ENCODE measurements at places on chromosomes 2 and 18.

- DNase-seq, result no peak
Observed at GRCh38 chr18:649341-649740, 8.1 kb upstream of the TYMS start.

DNA sequence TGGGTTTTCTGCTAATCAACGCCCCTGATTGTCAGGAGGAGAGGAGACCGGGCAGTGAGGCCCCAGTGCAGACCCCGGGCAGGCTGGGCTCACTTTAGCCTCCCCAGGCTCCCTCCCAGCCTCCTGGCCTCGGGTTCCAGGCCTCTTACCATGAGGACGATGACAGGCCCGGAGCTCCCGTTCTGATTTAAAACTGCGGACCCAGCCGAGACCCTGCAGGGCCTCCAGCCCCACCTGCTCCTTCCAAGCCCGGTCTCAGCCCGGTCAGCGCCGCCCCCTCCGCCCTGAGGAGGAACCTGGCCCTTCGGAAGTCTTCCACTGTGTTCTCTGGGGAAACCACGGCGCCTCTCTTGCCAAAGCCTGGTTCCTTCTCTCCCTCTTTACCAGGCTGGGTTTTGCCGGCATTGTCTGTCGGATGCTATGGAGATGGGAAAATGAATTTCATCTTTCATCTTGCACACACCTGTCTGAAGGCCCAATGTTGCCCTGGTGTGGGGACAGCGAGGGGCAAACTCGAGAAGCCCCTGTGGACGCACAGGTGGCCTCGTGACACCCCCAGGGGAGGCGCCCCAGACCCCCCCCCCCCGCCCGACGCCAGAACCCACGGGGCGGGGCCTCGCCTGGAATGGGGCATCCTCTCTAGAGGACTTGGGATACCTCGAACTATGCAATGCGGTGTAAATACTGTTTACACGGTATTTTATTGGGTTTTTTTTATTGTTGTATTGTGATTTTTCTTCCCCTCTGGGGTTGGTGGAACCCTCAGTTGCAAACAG, 37.7 kb upstream of the CTDP1 start:
- DNase-seq, result no peak

DNA sequence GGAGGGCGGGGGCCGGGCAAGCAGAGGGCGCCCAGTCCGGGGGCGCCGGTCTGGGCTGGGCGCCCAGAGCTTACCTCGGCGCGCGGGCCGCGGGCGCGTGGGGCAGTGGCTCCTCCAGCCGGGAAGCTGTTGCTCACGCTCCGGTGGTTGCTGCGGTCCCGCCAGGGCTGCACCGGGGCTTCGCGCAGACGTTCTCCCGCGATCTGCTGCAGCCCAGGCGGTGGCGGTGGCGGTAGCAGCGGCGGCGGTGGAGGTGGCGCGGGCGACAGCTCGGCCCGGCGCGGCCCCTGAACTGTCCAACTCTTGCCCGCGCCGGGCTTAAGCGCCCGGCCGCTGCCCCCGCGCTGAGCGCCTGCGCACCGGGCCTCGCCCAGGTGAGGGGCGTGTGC, 391 bp downstream of the ZNF385B start:
- no peak for DNase-seq

GRCh38 chr18:54515149-54515548, 75.9 kb upstream of the DYNAP start:
- DNase-seq, result no peak

GRCh38 chr2:208793434-208793833, 386.8 kb downstream of the PTH2R start:
- no peak for DNase-seq

DNA sequence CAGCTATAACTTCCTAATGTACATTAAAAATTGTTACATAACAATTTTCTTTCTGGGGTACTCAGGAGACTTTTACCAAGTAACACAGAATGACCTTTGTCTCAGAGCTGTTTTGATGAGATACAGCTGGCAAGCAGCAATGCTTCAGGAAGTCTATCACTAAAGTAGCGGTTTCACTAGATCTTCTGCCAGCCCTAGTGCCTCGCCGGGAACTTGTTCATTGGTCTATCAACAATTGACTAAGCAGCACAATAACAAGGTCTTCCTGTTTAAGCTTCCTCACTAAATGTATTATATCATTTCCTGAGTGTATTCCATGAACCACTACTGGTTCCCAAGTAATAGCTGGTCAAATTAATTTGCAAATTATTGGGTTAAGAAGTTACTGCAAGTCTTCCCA, 69.2 kb downstream of the TRIP12 start:
- no peak for DNase-seq

- DNase-seq, result no peak
Observed at GRCh38 chr2:98693477-98693876, 37.5 kb downstream of the MGAT4A start.

DNA sequence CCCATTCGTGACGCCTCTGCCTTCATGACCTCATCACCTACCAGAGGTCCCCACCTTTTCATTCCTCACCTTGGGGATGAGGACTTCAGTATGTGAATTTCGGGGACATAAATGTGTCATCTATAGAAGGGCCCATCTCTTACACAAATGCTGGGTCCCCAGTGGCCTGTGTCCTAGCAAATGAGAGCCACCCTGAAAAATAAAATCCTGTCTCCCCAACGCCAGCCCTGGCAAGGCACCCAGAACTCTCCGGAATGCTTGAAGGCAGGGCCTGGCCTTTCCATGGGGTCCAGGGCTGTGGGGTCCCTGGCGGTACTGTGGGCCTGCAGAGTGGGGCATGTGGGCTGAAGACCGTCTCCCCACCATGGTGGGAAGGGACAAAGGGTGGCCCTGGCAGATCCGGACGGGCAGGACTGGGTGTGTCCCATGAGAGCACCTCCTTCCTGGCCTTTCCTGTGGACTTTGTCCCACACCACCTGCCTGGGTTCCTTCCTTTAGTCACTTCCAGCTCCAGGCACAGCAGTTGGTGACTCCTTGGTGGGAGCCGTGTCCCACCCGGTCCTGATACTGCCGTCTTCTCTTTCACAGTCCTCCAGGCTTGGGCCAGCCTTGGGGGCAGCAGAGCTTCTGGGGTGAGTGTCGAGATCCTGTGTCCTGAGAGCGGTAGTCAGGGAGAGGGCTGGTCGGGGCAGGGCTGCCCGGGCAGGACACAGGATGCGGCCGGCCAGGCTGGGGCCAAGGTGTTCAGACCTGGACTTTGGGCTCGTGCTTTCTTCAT, 18.6 kb downstream of the CAPN10 start:
- DNase-seq, result no peak

DNA sequence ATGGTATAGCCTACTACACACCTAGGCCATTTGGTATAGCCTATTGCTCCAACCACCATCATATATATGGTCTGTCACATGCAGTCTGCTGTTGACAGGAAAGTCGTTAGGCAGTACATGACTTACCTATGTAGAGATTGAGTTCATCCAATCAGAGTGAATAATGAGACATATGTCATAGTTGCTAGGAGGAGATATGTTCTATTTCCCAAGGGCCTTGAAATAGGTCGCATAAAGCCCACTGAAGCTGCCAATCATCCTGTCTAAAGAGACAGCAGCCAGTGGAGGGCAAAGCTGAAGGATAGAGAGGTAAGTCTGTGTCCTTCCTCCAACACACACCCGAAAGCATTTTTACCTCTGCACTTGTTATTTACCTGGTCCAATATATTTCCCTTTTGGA, 263.4 kb downstream of the PTPRM start:
- DNase-seq, result no peak

DNA sequence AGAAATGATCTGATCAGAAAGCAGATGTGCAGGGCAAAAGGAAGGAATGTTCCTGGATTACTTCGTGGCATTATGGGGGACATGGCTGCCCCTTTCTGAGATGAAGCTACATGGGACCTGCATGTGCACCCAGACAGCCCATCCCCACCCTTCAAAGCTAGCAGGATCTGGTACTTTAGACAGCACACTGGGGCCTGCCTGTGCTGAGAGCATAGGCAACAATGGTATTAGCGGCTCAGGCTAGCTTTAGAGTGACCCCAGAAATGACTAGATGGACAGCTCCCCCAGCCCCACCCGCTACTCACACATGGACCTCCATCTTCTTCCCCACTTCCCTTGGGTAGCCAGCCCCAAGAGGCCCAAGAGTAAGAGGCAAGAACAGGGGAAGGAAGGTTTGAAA, 61.5 kb upstream of the NFE2L2 start:
- no peak for DNase-seq

DNA sequence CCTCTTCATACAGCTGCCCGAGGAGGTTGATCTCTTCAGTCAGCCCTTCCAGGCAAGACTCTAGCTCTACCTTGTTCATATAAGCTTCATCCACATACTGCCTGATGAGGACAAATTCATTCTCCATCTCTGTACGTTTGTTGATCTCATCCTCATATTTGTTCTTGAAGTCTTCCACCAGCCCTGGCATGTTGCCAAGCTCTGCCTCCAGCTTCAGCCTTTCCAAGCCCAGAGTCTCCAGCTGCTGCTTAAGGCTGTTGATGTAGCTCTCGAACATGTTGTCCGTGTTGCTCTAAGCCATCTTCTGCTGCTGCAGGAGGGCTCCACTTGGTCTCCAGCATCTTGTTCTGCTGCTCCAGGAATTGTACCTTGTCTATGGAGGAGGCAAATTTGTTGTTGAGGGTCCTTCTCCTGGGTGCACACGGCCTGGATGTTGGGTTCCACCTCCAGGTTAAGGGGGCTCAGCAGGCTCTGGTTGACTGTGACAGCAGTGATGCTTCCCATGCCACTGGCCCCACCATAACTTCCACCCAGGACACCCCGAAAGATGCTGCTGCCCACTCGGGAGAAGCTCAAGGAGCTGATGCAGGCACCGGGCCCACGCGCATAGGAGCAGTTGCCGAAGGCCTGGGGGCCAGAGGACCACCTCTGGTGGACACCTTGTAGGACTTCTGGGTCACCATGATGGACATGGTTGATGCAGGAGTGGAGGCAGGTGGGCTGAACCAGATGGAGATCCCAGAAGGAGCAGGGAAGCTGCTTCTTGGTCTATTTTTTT, 30.3 kb downstream of the ICA1L start:
- DNase-seq, result no peak

- no peak for DNase-seq
Observed at GRCh38 chr18:48569139-48569914, 30.5 kb downstream of the CTIF start.

DNA sequence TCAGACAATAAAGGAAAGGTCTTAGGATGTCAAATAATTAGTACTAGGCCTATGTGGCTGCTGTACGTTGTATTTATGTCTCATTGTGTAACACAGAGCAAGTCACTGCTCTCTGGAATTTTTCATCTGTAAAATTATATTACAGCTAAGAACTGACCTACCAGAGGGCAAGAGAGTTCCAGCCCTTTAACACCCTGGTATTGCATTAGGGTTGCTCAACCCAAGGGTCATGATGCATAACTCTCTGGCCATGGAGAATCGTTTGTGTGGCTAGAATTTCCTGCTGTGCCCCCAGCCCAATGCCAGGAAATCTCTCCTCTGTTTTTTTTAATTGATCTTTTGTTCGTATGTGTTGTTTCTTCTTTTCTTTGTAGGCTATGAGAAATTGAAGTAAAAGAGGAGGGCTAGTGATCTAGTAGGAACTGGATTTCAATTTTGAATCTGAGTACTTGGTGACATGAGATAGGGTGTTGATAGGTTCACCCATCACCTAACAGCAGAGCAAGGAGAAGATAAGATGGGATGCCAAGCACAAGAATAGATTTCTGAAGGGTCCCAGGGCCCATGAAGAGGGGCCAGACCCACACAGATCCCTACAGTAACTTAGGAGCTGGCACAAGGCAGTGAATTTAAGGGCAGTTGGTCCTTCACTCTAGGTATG, 571.2 kb upstream of the TNP1 start:
- DNase-seq, result no peak

GRCh38 chr2:164688896-164689419, 67.7 kb upstream of the GRB14 start:
- no peak for DNase-seq

DNA sequence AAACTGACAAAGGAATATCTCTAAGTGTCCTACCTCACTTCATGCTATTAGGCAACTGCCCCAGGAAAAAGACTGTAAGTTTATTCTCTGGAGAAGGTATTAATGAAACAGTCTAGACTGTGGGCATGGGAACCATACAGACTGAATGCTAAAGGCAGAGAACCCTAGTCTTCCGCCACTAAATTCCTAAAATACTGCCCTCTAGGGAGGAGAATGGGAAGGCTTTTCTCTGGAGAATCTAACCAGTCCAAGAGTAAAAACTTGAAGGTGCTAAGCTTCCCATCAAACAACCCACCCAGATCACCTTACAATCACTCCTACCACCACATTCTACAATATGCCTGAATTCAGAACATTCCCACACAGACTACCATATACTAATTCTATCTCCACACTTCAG, 3.4 kb downstream of the SRBD1 start:
- no peak for DNase-seq

- no peak for DNase-seq
Observed at GRCh38 chr18:67511840-67512239, 4.7 kb downstream of the DSEL start.
